CD14-positive monocyte (primary cell): ENCODE measurements at places on chromosomes 4 and X.

DNA sequence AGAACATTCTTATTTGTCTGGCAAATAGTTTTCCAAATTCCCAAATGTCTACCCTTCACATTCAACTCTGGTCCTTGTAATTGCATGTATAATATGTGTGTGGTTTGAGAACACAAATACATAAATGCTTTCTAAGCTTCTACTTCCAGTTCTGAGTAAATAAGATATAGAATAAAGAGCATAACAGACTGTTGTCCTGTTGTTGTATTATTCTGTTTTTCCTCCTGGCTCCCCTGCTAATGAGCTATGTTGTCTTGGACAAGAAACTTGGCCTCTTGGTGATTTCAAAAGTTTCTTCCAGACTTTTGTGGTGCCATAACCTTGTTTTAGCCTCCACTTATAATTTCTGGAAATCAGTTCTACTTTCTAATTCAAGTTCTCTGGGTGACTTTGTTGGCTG is 75.3 kb upstream of the USP38 start:
- no peak for DNase-seq

- no peak for DNase-seq
Observed at GRCh38 chrX:134813697-134814096, 155.4 kb upstream of the PLAC1 start.

DNA sequence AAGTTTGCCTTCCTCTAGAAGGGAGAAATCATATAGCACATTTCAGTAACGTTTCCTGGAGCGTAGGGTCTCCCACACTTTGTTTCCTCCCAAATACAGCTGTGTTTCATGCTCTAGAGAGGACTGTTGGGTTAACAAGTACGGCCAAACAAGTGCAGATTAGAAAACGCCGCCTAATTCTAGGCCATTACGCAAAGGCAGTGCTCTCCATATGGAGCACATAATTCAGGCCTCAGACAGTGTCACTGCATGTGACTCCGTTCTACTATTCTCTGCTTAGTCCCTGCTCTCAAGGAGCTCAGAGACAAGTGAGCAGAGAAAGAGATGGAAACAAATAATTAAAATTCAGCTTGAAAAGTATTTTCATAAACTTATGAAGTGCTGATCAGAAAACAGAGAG is 11.6 kb downstream of the ZNF827 start:
- DNase-seq: no peak

GRCh38 chrX:21632027-21632426 is 26.1 kb downstream of the KLHL34 start:
- no peak for DNase-seq

- DNase-seq: no peak
Observed at GRCh38 chr4:31023109-31023508, 302.9 kb downstream of the PCDH7 start.

GRCh38 chr4:168028568-168028967 is 63.8 kb upstream of the ANXA10 start:
- DNase-seq: no peak

DNA sequence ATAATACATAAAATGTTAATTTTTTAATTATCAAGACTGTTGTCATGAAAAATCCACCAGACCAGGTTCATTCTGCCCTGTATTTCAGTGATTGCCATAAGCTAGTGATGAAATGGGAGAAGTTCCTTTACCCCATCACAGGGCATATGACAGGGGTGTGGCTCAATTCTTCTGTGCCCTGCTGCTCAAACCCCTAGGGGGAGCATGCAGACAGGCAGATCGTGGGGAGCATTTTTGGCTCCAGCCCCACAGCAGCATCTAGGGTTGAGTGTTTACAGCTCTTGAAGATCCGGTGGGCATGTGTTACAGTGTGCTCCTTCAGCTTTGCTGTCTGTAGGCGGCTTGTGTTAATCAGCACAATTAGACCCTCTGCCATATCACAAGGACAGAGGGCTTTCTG is 700.7 kb downstream of the PCDH18 start:
- DNase-seq: no peak

DNA sequence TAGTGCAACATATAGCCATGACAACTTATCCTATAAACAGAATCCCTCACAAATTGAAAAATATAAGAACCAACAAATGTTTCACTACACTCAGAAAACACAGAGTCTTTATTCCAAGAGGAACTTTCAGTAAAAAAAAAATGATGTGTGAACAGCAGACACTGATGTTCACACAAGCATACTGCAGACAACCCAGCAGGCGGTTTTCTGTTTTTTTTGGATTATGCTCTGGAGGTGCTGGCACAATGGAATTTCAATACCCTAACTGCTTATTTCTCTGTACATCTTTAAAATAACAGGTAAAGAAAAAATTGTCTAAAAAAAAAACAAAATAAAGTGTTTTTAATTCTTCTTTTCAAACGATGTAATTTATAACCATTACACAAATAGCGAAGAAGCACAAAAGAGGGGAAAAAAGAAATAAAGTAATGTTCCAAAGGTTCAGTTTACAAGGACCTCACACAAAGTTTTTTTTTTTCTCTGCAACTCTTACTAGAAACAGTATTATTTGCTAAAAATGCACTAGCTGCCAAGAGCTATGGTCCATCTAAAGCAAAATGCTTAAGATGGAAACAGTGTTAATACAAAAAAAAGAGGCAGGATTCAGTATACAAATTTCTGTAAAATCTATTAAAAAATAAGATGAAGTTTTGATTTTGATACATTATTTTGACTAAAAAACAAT is 55.3 kb downstream of the ANAPC10 start:
- no peak for DNase-seq

- no peak for DNase-seq
Observed at GRCh38 chr4:30720021-30720660, at the start of gene PCDH7. PCDH7 (plus strand) TSS chr4:30720369; CDS start chr4:30721423, 1,054 bp downstream.

DNA sequence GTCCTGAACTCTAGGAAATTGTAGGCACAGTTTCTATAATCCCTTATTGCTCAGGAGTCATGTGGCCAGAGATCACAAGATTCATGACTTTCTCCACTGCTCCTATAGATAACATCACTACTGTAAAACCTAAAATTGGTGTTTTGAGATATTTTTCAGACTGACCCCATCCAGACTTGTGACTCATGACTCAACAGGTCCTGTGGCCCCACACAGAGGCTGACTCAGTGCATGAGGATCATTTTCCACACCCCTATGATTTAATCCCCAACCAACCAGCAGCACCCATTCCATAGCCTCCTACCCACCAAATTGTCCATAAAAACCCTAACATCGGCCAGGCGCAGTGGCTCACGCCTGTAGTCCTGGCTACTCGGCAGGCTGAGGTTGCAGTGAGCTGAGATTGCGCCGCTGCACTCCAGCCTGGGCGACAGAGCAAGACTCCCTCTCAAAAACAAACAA is 13.2 kb upstream of the XIAP start:
- no peak for DNase-seq

GRCh38 chr4:8727546-8728510 is 135.3 kb downstream of the CPZ start:
- no peak for DNase-seq

- DNase-seq: no peak
Observed at GRCh38 chr4:158875026-158875425, 106.2 kb downstream of the FNIP2 start.

GRCh38 chrX:21838937-21839333 is 482 bp upstream of the MBTPS2 start:
- no peak for DNase-seq

GRCh38 chr4:156512622-156513021 is 459.0 kb downstream of the PDGFC start:
- no peak for DNase-seq

- no peak for DNase-seq
Observed at GRCh38 chr4:81314196-81314896, 99.3 kb upstream of the PRKG2 start.

GRCh38 chr4:139917896-139918295 is 236.1 kb downstream of the MAML3 start:
- DNase-seq: no peak

DNA sequence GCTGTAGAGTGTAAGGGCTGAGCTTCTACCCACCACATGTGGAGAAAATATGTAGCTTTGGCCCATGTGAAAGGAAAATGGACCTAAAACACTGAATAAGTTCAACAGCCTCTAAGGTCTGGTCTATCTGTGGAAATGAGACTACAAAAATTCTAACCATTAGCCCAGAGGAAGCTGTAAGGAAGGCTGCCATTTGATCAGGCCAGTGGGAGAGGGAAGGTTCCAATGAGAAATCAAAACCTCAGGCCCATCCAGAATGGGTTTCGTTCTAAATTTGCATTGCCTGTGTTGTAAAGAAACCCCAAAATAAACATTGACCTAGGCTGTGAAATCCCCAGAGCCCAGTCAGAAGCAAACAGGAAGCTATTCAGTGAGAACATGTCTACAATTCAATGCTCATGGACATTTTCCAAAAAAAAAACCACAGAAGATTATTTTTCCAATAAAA is 320.4 kb upstream of the SLC7A11 start:
- no peak for DNase-seq

GRCh38 chr4:8847764-8848163 is 23.9 kb downstream of the HMX1 start:
- DNase-seq: no peak

DNA sequence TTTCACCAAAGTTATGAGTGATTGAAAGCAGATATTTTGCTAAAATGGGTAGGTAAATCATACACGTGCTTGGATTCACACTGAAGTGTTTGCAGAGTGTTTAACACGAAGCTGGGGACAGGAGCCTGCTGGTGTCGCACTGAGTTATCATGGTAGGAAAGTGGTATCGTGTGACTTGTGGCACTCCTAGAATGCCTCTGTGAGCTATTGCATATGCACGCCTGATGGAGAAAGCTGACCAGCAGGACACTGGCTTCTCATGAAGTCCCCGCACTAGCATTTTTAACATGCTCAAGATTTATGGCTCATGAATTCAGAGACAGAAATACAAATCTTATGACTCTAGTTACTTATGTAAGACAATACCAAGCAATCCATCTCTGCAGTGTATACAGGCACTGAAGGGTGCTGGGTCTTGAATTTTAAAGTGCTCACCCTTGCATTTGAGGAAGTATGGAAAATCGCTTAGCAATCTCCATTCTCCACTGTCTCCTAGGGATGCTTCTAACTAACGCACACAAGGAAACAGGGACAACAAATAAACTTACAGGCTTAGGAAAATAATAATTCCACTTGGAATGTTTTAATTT is 19.8 kb downstream of the VCX3B start:
- no peak for DNase-seq

GRCh38 chr4:55343887-55344286 is 2.2 kb upstream of the SRD5A3 start:
- DNase-seq: no peak
